Central memory CD8-positive, alpha-beta T cell (primary cell): ENCODE measurements at places on chromosomes 2 and 18.

GRCh38 chr2:96185516-96185915, 23.1 kb downstream of the STARD7 start:
- H3K4me3 ChIP-seq: no peak overlapping the region
- no peaks in the 10 kb centered on the region for H3K27me3 ChIP-seq
- H3K36me3 ChIP-seq: peaks cover 49% of the 10 kb centered on the region
- peaks cover 16% of the 10 kb centered on the region for H3K4me1 ChIP-seq

DNA sequence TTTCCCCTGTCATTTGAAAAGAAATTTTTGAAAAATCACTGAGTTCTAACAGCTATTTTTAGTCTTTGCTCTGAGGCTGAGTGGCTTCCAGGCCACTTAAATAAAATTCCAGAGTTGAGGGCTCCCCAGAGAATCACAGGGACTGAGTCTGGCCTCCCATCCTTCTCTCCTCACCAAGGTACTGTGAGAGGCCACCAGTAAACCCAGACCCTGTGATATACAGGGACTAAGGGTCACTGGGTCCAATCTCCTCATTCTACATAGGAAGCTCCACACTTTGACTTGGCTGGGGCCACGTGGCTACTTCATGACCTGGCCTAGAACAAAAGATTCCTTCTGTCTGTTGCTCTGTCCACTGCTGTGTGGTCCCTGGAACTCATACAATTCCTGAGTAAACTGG, 123.2 kb upstream of the CDCA7 start:
- no peak overlapping the region for H3K4me3 ChIP-seq
- H3K4me1 ChIP-seq: no peaks in the 10 kb centered on the region
- H3K27ac ChIP-seq: no peak overlapping the region
- H3K27me3 ChIP-seq: no peaks in the 10 kb centered on the region

- H3K27me3 ChIP-seq: no peaks in the 10 kb centered on the region
- H3K36me3 ChIP-seq: no peaks in the 10 kb centered on the region
- no peak overlapping the region for H3K4me3 ChIP-seq
These were observed 286.8 kb downstream of the RAD51AP2 start for GRCh38 chr2:17231394-17231965.

DNA sequence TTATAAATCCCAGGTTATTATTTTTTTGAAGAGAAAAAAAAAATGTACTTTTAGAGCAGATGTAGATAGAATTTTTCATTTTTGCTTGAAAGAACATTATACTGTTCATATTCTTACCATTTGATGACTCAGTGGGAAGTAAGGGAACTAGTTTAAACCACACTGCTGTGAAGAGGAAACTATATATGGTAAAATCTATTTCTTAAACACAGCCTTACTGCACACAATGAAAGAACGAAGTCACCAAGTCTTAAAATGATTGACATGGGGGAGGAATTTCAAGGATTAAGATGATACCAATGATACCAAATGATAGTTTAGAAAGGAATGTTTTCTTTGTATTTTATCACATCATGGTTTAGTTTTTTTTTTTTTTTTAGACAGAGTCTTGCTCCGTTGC, 5.0 kb downstream of the ACTR2 start:
- DNase-seq: no peak
- H3K36me3 ChIP-seq: peaks cover 36% of the 10 kb centered on the region

DNA sequence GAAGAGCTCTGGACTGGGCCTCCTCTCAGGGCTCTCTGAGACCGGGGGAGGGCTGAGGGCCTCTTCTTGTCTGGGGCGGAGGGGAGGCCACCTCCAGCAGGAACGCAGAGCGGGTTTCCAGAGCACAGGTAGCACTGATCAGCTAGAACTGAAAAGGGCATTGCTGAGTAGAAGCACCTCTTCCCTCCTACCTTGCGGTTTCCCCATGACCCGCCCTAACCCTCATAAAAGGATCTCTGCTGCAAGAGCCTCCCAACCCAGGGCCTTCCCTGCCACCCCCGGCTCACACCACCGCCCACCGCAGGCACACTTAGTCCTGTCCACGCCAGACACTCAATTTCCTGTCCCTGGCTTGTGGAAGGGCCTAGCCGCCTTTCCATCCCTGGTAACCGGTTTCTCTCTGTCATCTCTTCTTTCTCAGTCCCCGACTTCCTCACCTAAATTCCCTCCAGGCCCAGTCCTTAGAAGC, 966 bp downstream of the ADCY3 start:
- peak overlapping the region; percentile 47 for H3K27ac ChIP-seq
- H3K36me3 ChIP-seq: peaks cover 7% of the 10 kb centered on the region
- no peak for DNase-seq
- H3K27me3 ChIP-seq: no peaks in the 10 kb centered on the region

GRCh38 chr2:10062931-10063365, 17.3 kb downstream of the CYS1 start:
- peaks cover 18% of the 10 kb centered on the region for H3K27me3 ChIP-seq
- no peak for DNase-seq
- no peaks in the 10 kb centered on the region for H3K4me1 ChIP-seq
- H3K36me3 ChIP-seq: peaks cover 1% of the 10 kb centered on the region
- no peak overlapping the region for H3K27ac ChIP-seq

DNA sequence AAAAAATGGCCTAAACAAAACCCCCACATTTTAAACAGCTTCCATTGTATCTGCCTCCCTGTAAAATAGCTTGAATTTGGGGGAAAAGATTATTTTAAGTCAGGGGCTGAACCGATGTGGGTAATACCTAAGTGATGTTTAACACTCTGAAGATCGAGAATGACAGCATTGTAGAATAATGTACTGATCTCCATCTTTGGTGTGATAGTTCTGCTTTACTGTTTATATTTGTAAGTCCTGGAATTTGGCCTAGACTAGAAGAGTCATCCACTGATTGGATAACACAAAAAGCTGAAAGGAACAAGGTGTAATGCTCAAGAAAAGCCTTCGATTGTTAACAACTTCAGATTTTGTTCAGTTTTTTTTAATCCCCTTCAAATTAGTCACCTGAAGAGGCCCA, 53.8 kb upstream of the CCDC68 start:
- no peak for DNase-seq
- H3K27me3 ChIP-seq: peaks cover 7% of the 10 kb centered on the region
- H3K4me1 ChIP-seq: no peaks in the 10 kb centered on the region
- no peak overlapping the region for H3K4me3 ChIP-seq
- no peaks in the 10 kb centered on the region for H3K36me3 ChIP-seq

- no peaks in the 10 kb centered on the region for H3K36me3 ChIP-seq
- H3K27ac ChIP-seq: no peak overlapping the region
- H3K4me3 ChIP-seq: no peak overlapping the region
These were observed 301.6 kb upstream of the CDH2 start for GRCh38 chr18:28478531-28478930.

GRCh38 chr2:238167344-238167715, 8.6 kb downstream of the ERFE start:
- H3K27me3 ChIP-seq: peaks cover 11% of the 10 kb centered on the region
- no peaks in the 10 kb centered on the region for H3K4me1 ChIP-seq
- H3K36me3 ChIP-seq: peaks cover 33% of the 10 kb centered on the region
- H3K27ac ChIP-seq: no peak overlapping the region

DNA sequence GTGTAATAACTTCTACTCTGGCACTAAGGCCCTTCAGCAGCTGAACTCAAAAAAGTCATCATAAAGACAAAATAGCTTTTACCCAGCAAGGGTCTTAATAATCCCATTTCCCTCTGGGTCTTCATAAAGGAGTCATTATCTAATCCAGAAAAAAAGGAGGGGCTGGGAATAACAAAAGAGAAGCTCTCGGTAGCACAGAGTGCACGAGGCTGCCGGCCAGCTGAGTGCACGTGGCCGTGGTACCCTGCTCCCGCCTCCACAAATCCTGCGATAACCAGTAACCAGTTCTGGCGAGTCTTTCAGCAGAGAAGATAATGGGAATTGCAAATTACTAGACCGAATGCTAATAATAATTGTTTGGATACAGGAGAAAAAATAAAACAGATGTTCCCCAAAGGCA, 7.5 kb downstream of the NRP2 start:
- H3K36me3 ChIP-seq: no peaks in the 10 kb centered on the region
- H3K27me3 ChIP-seq: peaks cover 42% of the 10 kb centered on the region
- no peak overlapping the region for H3K27ac ChIP-seq
- no peak overlapping the region for H3K4me3 ChIP-seq
- H3K4me1 ChIP-seq: no peaks in the 10 kb centered on the region

- H3K4me3 ChIP-seq: no peak overlapping the region
- peaks cover 44% of the 10 kb centered on the region for H3K27me3 ChIP-seq
- H3K4me1 ChIP-seq: no peaks in the 10 kb centered on the region
- H3K27ac ChIP-seq: no peak overlapping the region
- peaks cover 1% of the 10 kb centered on the region for H3K36me3 ChIP-seq
- DNase-seq: no peak
These were observed 1.1 kb downstream of the UGT1A1 start for GRCh38 chr2:233761040-233761769.

DNA sequence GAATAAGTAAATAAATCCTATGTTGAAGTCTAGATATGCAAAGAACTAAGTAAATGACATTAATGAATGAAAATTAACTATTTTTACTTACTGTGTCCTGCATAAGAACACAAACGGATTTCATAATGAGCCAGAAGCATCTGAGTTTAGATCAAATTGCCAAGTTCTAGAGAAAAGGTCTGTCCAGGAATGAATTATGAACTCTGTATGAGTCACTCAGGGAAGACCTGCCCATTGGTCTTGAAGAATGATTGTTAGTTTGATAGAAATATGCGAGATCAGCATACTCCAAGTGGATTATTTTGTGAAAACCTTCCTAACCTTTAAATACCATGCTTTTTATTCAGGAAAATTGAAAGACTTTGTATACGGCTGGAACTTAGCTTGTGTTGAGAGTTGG, 189.5 kb downstream of the DOK6 start:
- H3K27ac ChIP-seq: no peak overlapping the region
- H3K27me3 ChIP-seq: peaks cover 36% of the 10 kb centered on the region
- no peak overlapping the region for H3K4me3 ChIP-seq
- no peaks in the 10 kb centered on the region for H3K4me1 ChIP-seq

DNA sequence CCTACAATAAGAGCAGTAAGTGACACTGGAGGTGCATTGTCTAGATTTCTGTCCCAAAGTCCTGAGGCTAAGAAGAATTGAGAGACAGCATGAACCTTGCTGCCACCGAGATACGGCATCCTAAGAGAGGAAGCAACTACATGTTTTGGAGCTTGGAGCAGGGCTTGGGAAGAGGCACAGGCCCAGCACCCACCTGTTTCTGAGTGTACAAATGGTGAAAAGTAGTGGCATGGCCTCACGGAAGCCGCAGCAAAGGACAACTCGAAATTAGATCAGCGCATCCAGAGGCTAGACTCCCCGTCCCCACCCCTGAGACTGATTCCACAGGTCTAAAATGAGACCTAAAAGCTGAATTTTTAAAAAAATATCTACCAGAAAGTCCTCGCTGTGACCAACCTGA, 127.5 kb downstream of the PTGR3 start:
- DNase-seq: no peak
- H3K4me3 ChIP-seq: no peak overlapping the region
- H3K27me3 ChIP-seq: no peaks in the 10 kb centered on the region
- H3K4me1 ChIP-seq: no peaks in the 10 kb centered on the region

DNA sequence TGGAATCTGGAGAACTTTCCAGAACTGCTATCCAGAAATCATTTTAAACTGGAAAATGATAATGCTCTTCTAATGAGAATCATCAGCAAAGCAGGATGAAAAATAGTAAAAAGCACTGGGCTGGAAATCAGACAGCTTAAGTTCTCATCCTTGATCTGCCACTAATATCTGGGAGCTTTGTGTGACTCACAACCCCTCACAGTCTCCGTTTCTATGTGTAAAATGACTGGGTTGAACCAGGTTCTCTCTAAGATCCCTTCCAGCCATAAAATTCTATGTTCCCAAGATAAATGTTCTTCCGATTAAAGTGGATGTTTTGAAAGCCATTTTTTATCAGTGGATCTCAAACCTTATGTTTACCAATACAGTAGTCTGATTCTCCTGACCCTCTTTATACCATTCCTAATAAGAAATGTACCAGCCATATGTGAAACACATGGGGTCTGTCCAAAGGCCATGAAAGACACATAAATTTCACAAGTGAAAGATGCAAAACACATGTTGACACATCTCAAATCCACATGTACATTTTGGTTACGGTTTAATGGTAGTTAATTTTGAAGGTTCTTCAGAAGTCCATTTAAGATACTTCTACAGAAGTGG, 188.8 kb downstream of the EN1 start:
- no peaks in the 10 kb centered on the region for H3K4me1 ChIP-seq
- no peaks in the 10 kb centered on the region for H3K36me3 ChIP-seq
- H3K27ac ChIP-seq: no peak overlapping the region

DNA sequence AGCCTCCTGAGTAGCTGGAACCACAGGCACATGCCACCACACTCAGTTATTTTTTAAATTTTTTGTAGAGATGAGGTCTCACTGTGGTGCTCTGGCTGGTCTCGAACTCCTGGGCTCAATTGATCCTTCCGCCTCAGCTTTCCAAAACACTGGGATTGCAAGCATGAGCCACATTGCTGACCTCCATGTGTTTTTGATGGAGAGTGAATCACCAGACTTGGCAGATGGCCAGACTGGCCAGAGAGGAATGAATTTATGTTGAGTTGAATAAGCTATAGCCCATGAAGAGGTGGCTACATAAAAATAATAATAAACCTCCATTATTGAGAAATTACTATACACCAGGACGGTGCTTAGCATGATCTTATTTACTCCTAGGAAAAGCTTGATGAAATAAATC, 91.5 kb downstream of the MREG start:
- H3K27me3 ChIP-seq: peaks cover 65% of the 10 kb centered on the region
- no peak overlapping the region for H3K27ac ChIP-seq
- H3K4me1 ChIP-seq: no peaks in the 10 kb centered on the region
- no peak overlapping the region for H3K4me3 ChIP-seq
- no peak for DNase-seq
- no peaks in the 10 kb centered on the region for H3K36me3 ChIP-seq

GRCh38 chr2:225493420-225494099, 94.0 kb downstream of the NYAP2 start:
- DNase-seq: no peak
- no peak overlapping the region for H3K4me3 ChIP-seq
- H3K36me3 ChIP-seq: no peaks in the 10 kb centered on the region
- no peak overlapping the region for H3K27ac ChIP-seq
- peaks cover 32% of the 10 kb centered on the region for H3K27me3 ChIP-seq

DNA sequence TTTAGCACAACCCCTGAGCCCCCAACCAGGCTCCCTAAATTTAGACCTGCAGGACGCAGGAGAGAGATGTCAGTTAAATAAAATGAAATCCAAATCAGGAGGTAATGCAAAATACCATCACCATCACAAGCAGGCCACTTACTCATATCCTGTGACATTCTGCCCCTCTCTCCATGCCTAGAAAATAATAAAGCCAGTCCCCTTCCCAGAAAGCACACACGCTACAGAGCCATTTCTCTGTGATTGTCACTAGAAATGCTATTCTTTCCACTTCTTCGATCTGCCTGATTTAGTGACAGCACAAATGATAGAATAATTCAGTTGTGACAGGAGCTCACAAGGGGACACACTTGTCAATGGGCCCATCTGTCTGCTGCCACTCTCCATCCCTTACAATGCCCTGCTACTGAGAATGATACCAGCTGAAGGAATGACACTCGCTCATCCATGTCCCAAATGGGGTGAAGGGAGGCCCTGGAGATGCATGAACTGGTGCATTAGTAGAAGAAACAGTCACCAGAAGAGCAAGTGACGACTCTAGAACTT, 272.1 kb downstream of the SP3 start:
- H3K36me3 ChIP-seq: no peaks in the 10 kb centered on the region
- H3K27ac ChIP-seq: no peak overlapping the region
- peaks cover 19% of the 10 kb centered on the region for H3K27me3 ChIP-seq
- H3K4me3 ChIP-seq: no peak overlapping the region
- no peaks in the 10 kb centered on the region for H3K4me1 ChIP-seq
